ENCODE measurements at places on chromosomes 4 and X.

- DNase-seq = no peak
Measured at GRCh38 chrX:53817548-53817947, 131.0 kb upstream of the HUWE1 start.

DNA sequence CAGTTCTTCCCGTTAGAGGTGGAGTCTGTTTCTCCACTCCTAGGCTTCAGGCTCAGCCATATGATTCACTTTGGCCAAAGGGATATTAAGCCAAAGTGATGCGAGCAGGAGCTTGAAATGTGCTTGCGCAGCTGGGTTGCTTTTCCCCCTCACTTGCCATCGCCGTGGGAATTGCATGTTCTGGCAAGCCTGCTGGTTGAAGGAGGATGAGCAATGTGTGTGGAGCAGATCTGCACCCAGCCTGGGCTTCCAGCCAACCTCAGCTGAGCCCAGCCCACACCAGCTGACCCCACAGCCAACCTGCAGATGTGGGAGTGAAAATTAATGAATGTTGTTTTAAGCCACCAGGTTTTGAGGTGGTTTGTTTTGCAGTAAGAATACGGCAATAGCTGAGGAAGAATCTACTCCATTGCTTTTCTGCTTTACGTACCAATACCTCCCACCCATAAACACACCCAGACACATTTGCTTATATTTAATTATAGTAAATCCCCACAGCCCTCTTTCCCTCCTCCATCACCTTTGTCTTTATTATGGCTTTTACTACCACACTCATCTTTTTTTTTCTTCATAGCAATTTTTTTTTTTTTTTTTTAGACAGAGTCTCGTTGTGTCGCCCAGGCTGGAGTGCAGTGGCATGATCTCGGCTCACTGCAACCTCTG lies 132.8 kb upstream of the FUNDC1 start:
- no peak for DNase-seq

DNA sequence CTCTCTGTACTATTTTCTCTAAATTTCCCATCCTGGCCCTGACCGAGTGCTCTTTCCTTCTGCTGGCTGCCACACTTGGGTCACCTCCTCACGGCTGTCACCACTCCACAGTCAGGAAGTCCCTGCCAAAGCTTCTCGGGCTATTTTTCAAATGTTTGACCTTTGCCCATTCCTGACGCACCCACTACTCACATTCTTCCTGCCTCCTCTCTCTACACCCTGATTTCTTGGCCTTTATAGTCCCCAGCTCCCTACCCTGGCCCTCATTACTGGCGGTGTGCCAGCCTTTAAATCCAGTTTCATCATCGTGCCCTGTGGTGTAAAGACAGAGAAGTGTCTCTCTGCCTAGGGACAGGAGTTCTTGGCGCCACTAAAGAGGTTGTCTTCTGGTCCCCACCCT lies 46.4 kb upstream of the GATB start:
- no peak for DNase-seq

DNA sequence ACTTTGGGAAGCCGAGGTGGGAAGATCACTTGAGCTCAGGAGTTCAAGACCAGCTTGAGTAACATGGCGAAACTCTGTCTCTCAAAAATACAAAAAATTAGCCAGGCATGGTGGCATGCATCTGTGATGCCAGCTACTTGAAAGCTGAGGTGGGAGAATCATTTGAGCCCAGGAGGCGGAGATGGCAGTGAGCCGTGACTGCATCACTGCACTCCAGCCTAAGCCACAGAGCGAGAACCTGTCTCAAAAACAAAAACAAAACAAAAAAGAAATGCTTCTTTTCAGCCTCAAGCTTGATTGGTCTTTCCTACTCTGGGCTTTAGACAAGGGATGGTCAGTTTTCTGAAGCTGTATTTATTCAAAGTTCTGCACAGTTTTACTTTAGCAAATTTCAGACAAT lies 15.8 kb upstream of the DHRSX start:
- no peak for DNase-seq

DNA sequence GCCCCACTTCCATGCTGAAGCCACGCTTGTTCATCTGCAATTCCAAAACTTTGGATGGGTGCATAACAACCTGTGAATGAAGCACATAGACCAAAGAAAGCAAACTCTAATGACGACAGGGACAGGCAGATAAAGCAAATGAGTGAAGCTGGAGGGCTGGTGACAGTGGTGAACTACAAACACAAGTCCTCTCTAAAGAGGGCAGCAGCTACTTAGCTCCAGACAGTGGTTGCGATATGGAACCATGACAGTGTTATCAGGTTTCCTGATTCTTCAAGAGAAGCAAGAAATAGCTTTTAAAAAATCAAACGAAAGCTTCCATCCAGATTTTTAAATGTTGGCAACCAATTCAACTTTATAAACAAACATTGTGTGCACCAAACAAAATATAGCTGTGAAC lies 23.8 kb downstream of the NOX1 start:
- no peak for DNase-seq

DNA sequence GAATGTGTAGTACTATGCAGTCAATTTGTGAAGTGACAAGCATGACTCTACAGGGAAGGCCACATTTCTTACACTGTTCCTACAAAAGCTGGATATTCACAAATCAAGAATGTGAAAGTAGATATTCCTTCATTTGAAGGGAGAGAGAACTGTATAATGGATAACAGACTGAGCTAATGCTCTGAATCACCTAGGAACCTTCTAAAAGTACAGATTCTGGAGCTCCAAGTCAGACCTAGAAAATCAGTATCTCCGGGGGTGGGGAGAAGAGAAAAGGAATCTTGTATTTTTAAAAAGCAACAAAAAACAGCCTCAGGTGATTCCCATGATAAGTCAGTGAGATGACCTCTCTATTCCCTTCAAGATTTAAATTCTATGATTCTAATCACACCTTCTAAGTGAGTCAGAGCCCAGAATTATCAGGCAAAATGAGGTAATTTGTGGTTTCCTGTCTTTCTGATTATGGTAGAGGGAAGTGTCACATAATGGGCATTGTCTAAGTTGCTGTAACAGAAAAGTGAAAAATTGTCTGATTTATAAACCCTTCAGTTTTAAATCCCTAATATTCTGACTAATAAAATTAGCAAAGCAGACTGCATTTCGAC lies 80.9 kb downstream of the IL21 start:
- no peak for DNase-seq

DNA sequence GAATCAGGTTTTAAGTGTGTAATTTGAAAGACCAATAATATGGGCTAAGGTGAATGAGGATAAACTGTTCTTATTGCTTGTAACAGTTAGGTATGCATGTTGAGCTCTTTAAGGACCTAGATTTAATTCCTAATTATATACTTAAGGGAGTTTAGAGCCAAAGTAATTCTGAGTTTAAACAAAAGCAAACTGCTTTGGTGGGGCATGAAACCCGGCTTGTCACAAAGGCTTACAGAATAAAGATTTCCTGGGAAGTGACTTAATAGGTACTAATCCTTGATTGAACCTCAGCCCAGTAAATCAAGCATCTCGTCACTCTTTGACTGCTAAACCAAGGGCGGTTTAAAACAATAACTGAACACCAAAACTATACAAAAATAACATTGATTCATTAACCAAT lies 1324.2 kb downstream of the RPA4 start:
- DNase-seq = no peak

DNA sequence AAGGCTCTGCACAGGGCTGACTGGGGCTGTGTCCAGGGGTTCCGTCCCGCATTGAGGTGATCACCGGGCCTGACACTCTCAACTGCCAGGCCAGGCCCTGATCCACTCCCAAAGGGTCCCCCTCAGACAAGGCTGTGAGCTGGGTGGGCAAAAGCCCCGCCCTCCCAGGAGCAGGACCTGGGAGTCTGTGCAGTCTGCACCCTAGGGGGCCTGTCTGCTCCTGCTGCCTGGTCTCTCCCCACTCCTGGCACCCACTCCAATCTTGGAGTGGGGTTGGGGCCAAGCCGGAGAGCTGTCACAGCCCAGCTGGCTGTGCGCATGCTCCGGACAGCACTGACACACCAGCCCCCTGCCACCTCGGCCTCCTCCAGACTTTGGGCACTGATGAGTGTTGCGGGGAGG lies 9.4 kb upstream of the SPP1 start:
- no peak for DNase-seq

- no peak for DNase-seq
Measured at GRCh38 chrX:130105244-130105643, 5.1 kb downstream of the ELF4 start.

DNA sequence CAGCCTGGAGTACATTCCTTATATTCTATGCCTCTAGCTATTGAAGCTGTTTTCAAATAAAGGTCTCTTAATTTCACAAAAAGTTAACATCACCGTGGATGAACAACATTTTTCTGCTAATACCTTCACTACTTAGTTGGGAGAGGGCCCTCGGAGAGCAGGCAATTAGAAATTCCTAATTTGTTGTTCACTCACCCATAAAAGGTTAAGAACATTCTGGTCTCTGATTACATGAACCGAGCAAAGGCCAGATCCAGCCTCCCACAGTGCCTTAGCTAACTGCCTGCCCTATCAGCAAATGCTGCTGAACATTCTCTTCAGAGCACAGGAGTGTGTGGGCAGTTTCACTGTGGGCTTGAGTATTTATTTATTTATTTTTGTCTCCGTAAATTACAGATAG lies 36.0 kb upstream of the TTC29 start:
- no peak for DNase-seq

- no peak for DNase-seq
Measured at GRCh38 chr4:176036585-176037205, 28.9 kb upstream of the WDR17 start.

DNA sequence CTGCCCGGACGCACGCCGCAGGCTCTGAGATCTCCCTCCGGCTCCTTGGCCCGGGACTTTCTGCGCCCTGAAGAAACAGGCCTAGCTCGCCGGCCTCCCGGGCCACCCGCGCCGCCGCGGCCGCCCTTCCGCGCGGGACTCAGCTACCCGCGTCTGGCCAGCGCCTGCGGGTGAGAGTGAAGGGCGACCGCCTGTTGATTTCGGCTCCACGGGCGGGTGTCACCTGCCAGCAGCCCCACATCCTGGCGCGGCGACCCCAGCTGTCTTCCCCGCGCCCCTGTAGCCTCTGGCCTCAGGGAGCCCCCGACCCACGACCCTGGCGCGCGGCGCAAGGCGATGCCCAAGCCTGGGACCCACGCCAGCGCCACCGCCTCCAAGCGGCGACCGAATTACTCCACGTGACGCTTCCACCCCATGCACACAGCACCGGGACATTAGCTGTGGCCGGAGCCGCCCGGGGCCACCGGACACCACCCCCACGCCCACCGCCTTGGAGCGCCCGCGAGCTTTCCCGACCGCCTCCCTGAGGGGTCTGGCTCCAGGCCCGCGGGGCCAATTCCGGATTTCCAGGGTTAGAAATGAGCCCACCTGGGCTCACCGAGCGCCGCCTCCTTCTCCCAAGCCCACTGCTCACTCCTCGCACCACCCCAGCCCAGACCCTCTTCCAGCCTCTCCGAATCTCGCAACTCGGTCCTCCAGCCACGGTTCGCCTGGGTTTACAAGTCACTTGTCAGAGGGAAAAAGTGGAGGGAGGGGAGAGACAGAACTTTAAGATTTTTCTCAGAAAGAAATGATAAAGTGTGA lies 10.2 kb downstream of the ARX start:
- DNase-seq = no peak

Data from stimulated activated CD8-positive, alpha-beta memory T cell treated with anti-CD3 and anti-CD28 coated beads, Interleukin-2, amount 100 ng/mL, for 48 hours (primary cell).